ENCODE measurements at places on chromosomes 2 and 18.
A peak's percentile ranks its signal among the peaks of the same experiment; 100 is the strongest.

GRCh38 chr2:208235860-208236259 is 19.0 kb downstream of the IDH1 start:
- no peak for DNase-seq

DNA sequence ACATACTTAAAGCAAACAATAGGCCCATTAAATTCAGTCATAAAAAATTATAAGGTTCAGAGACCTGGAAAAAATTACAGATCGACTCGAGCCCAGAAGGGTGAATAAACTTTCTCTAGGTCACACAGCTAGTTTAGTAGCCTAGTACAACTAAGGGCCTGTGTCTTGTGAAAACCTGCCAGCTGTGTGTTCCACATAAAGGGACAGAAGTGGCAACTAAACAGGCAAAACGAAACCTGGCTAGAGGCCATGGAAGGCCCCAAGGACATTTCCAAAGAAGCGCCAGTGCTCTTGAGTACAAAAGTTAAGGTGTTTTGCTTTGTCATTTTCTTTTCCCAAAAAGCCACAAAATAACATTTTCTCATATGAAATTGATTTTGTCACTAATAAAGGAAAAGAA is 164.9 kb downstream of the L3MBTL4 start:
- no peak for DNase-seq

GRCh38 chr2:231030725-231031124 is 6.6 kb upstream of the C2orf72 start:
- DNase-seq, result no peak

DNA sequence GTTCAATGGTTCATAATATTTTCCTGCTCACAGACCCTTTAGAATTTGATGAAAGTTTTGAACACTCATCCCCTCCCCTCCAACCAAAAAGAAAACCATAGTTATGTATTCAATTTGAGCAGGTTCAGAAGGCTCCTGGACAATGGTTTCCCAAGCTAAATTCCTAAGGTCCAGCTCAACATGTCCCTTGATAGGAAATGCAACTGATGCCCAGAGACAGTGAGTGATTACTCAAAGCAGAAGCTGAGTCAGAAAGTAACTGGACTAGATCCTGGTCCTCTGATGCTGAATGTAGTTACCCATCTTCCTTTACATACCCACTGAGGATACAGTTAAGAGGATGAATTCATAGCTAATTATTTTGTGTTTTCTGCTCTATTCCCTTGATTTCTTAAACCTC is 218.9 kb upstream of the NCKAP5 start:
- DNase-seq, result no peak

- DNase-seq, result no peak
Measured at GRCh38 chr18:75261430-75262223, 51.0 kb downstream of the TSHZ1 start.

DNA sequence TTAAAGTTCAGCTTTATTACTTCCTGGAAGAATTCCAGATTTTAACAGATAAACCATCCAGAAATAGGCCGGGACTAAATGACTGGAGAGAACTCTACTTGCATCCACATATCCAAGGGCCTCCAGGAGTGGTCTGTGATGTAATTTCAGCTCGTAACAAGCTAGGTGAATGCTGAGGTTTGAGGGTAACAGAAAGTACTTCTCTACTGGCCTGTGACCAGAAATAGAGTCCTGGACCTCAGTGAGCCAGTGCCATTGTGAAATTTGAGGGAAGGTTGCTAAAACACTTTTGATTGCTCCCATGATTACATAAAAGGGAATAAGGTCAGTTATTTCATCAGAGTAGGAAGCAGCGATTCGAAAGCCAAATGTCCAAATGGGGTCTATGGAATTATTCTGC is 158.1 kb downstream of the DOCK10 start:
- no peak for DNase-seq

DNA sequence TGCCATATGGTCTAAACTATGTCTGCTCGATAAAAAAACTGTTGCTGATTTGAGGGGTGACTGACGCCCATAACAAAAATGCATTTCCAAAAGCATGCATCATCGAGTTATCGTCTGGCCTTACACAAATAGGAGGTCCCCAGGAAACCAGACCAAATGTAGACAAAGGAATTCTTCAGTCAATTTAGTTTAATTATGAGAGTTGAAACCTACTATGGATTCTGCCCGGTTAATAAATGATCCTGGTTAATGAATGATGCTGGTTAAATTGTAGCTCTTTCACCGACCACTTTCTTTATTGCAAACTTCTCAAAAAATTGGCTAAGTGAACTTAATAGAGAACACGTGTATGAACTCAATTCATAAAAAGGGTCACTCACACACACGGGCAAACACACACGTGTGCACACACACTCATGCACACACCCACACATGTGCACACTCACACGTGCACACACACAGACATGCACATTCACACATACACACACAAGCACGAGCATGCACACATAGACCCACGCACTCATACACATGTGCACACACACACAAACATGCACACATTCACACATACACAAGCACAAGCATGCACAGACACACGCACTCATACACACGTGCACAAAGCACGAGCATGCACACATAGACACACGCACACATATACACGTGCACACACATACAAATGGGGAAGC is 59.0 kb upstream of the SALL3 start:
- DNase-seq, result no peak

DNA sequence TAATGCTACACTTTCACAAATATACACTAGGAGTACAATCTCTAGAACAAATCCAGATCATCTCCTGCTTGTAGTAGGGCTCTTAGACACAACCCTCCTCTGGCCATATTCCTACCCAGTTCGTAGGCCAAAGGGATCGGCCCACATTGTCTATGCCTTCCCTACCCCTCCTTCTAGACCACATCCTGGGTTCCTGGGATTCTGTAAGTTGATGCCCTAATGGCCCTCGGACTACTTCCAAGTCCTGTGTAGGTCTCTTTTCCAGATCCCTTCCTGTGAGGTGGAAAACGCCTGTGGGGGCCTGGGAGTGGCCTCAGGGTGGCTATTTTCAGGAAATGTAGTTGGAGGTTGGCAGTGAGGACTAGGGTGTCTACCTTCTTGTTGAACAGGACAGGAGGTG is 289.7 kb downstream of the ZNF385B start:
- no peak for DNase-seq

GRCh38 chr18:46369323-46369722 is 265.1 kb downstream of the HAUS1 start:
- DNase-seq, result no peak

GRCh38 chr18:55778788-55779690 is 191.0 kb upstream of the TCF4 start:
- DNase-seq, result no peak

GRCh38 chr2:70826696-70827350 is 6.4 kb upstream of the CLEC4F start:
- DNase-seq, result no peak

GRCh38 chr2:64652231-64653108 is 1.2 kb downstream of the SERTAD2 start:
- DNase-seq, result peak; percentile 75

DNA sequence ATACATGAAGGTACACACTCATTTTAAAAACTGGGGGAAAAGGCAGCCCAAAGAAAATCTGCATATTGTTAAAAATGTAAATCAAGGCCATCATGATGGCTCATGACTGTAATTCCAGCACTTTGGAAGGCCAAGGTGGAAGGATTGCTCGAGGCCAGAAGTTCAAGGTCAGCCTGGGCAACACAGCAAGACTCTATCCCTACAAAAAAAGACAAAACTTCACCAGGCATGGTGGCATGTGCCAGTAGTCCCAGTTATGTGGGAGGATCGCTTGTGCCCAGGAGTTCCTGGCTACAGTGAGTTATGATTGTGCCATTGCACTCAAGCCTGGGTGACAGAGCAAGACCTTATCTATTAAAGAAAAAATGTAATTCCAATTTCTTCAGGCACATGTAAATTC is 34.6 kb upstream of the TMEM247 start:
- DNase-seq, result no peak
